Fibroblast of skin of abdomen (primary cell): ENCODE measurements at places on chromosomes 2 and 18.
A peak's percentile ranks its signal among the peaks of the same experiment; 100 is the strongest.

- no peak for DNase-seq
Measured at GRCh38 chr2:43327119-43327518, 100.7 kb upstream of the ZFP36L2 start.

DNA sequence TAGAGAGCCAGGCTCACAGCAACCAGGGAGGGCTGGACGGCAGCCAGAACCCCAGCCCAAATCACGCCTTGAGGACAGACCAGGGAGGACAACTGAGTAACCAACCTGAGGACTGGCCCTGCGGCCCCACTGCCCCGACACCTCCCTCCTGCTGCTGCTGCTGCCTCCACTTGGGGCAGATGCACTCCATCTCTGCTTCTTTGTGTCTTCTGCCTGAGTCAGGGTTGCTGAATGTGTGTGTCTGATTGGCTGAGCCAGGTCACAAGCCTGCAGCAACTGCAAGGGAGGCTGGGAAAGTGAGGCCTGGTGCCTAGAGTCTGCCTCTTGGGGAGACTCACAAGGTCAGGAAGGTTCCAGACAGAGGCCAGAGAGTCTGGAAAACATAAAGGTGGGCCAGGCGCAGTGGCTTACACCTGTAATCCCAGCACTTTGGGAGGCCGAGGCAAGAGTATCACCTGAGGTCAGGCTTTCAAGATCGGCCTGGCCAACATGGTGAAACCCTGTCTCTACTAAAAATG is 83.4 kb downstream of the ZFP36L2 start:
- no peak for DNase-seq

- DNase-seq = no peak
Measured at GRCh38 chr2:181461056-181461997, 4.1 kb downstream of the ITGA4 start.

DNA sequence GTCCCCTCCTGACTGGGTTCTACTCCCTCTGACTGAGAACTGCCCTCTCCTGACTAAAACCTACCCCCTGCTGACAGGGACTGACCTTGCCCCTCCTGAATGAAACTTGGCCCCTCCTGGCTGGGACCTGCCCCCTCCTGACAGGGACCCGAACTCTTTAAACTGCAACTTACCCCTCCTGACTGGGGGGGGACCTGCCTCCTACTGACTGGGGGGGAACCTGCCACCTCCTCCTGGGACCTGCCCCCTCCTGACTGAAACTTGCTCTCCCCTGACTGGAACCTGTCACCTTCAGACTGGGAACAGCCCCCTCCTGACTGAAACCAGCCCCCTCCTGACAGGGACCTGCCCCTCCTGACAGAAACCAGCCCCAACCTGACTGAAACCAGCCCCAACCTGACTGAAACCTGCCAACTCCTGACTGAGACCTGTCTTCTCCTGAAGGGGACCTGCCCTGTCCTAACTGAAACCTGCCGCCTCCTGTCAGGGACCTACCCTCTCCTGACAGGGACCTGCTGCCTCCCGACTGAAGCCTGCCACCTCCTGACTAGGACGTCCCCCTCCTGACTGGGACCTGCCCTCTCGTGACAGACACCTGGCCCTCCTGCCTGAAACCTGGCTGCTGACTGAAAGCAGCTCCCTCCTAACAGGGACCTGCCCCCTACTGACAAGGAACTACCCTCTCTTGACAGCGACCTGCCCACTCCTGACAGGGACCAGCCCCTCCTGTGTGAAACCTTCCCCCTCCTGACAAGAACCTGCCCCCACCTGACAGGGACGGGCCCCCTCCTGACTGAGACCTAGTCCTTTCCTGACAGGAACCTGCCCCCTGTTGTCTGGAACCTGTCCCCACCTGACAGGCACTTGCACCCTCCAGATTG is 87.1 kb downstream of the PXDN start:
- DNase-seq = no peak

- DNase-seq = no peak
Measured at GRCh38 chr2:234991290-234991689, 39.5 kb downstream of the SH3BP4 start.

DNA sequence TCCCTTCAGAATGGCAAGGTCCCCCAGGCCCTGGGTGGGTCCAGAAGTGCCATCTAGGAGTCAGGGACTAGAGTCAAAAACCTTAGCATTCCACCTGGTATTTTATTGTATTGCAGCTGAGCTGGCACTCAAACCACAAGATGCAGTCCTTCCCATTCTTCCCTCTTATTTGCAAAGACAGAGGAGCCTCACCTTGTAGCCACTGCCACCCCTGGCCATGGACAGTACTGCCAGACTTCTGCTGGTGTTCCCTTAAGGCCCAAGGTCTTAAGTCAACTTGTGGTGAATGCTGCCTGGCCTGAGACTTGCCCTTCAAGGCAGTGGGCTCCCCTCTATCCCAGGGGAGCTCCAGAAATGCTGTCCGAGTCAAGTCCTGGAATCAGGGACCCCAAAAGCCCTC is 6.9 kb downstream of the UGT1A10 start:
- no peak for DNase-seq

- no peak for DNase-seq
Measured at GRCh38 chr2:203859030-203859789, 8.4 kb upstream of the CTLA4 start.

GRCh38 chr18:43812627-43813026 is 535.3 kb upstream of the SYT4 start:
- DNase-seq = no peak

DNA sequence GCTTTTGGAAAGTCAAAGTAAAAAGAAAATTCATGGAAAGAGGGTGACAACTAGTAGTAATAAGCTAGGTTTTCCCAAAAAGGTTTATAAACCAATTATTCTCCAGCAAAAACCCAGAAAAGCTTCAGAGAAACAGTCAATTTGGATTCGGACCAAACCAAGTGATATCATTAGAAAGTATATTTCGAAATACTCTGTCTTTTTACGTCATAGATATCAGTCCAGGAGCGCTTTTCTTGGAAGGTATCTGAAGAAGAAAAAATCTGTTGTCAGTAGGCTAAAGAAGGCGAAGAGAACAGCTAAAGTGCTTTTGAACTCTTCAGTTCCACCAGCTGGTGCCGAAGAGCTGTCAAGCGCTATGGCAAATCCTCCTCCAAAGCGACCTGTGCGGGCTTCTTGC is 36.6 kb downstream of the ZDBF2 start:
- no peak for DNase-seq

DNA sequence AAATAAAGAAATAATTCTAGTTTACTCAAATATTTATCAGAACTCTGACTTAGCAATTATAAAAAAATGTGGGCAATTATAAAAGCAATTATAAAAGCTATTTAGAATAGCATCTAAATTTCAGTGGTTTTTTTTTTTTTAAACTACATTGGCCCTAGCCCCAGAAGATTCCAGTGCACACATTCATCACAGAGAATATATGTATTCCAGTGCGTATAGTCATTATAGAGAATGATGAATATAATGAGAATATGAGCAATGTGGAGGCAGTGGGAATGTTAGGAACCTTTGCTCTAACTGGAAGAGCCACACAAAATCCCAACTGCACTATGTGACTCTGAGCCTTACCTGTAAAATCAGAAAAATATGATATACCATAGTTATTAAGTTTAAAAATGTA is 10.5 kb downstream of the MAP3K2 start:
- peak; percentile 55 for DNase-seq

DNA sequence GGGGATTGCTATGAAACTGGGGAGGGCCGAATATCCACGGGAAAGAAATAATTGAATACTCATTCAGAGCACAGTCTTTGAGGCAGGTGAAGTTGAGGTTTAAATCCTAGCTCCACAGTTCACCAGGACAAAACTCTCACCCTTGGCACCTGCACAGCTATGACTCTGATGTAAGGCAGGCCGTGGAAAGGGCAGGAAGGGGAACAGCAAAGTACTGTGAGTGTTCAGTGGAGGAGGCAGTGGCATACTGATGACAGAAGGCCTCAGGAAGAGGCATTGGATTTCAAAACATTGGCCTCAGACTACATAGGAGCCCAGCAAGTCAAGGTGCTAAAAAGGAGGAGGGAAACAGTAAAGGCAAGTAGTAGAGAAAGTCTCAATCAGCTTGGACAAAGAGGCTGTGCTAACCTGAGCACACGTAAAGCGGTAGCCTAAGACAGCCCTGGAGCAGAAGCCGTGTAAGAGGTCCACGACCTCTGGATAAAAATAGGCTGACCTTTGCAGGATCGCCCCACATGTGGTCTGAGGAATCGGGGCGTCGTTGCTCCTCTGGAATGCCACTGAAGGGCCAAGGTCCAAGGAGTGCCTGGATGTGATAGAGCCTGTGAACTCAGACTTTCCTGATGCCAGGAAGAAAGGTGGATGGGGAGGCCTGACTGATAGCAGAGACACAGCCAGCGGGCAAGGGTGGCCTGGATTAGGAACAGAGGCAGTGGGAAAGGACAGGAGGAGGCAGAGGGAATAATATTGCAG is 243.6 kb downstream of the PID1 start:
- no peak for DNase-seq

- no peak for DNase-seq
Measured at GRCh38 chr2:242032780-242033656, 163.5 kb downstream of the RTP5 start.

DNA sequence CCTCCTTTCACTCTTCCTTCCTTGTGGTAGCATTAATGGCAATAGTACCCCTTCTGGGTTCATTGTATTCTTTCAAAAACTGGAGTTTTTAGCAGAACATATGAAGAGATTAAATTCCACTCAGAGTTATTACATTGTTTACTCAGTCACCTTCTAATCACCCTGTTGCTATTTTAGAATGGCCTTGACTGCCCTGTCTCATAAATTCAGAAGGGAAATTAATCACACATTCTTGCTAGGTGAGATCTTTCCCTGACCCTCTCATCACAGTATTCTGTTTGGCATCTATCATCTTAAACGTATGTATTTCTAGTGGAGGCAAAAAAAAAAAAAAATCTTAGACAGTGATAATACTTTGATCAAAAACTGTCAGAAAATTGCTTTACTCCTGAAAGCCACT is 760.4 kb downstream of the ADCYAP1 start:
- peak; percentile 0 for DNase-seq

DNA sequence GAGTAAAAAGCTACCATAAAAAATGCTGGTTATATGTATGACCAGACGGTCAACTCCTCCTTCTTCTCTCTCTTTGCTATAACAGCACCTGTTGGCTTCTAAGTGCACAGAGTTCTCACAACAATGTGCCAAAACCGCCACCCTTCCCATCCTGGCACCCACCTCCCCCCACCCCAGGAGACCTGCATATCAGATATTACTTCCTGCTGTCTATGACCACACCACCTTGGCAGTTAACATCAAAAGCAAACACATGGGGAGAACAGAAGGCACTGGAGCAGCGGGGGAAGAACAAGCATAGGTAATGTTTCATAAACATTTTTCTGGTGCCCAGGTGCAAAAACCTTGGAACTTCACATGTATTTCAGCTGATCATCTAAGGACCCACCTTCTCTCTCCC is 15.5 kb downstream of the SPRED2 start:
- DNase-seq = no peak

DNA sequence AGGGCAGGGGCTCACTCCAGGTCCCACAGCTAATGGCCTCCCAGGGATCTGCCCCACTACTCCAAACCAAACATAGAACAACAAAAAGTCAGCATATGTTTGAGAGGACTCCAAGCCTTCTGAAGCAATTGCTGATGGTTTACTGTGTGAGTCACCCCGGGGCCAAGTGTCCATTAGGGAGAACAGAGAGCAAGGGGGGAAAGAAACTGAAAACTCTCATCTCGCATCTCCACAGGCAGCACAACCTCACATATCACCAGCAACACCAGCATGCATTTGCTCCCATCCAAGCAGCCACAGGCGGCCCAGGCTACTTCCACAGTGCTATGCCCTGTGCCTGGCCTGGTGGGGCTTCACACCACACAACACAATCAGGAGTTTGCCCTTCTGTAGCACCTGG is 39.1 kb downstream of the CYRIA start:
- no peak for DNase-seq

- no peak for DNase-seq
Measured at GRCh38 chr2:56040189-56040588, 116.6 kb upstream of the EFEMP1 start.

DNA sequence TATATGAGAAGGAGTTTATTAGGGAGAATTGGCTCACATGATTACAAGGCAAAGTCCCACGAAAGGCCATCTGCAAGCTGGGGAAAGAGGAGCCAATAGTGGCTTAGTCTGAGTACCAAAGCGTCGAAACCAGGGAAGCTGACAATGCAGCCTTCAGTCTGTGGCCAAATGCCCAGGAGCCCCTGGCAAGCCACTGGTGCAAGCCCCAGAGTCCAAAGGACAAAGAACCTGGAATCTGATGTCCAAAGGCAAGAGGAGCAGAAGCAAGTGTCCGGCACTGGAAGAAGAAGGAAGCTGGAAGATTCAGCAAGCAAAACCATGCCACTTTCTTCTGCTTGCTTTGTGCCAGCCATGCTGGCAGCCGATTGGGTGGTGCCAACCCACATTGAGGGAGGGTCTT is 74.3 kb upstream of the NPAS2 start:
- DNase-seq = no peak

GRCh38 chr2:8389431-8390108 is 292.3 kb upstream of the ID2 start:
- DNase-seq = peak; percentile 26

GRCh38 chr2:38653715-38654527 is 12.0 kb upstream of the GALM start:
- DNase-seq = no peak

GRCh38 chr2:48045613-48046012 is 139.3 kb upstream of the FBXO11 start:
- no peak for DNase-seq
